ENCODE measurements at places on chromosomes 3 and 15.
A peak's percentile ranks its signal among the peaks of the same experiment; 100 is the strongest.

DNA sequence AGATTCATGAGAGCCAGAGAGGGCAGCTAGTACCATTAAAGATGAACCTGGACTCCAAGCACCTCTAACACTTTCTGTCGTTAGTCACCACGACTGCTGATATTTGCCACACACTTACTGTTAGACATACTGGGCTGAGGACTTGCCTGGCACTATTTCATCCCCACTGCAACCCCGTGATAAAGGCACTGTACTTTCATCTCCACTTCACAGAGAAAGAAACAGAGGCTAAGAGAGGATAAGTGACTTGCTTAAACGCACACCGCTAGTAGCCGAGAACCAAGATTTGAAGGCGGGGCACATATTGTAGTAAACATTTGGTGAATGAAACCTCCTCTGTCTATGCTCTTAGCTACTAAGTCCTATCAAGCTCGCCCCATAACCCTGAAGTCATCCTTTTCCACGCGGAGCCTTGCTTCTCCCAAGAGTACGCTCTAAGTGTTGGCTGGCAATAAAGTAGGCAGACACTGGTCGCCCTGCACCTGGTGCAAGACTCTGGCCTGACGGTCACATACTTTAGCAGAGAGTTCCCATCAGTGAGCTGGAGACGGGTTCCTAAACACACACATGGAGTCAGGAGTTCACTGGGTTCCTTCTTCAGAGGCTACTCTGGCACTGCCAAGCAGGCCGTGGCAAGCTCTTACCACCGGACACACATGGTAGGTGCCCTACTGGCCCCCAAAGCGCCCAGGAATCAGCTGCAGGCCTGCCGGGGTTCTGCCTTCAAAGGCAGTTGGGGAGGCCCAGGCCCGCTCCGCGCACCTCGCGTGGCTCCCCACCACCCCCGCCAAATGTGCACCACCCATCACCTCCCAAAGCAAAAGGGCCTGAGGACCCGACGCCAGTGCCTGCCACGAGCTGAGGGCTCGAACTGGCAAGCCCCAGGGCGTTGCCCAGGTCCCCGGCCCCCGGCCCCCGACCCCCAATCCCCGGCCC, 951 bp downstream of the POMGNT2 start:
- no peak for DNase-seq

GRCh38 chr3:69092030-69092516, 7.3 kb downstream of the ARL6IP5 start:
- DNase-seq, result no peak

GRCh38 chr3:185460719-185461350, 38.0 kb downstream of the TMEM41A start:
- DNase-seq, result peak; percentile 4

GRCh38 chr3:44939581-44940036, 36.4 kb downstream of the ZDHHC3 start:
- DNase-seq, result no peak

- DNase-seq, result no peak
Observed at GRCh38 chr3:39937315-39937714, 127.9 kb downstream of the MYRIP start.
